ENCODE measurements at places on chromosomes 1 and 21.

DNA sequence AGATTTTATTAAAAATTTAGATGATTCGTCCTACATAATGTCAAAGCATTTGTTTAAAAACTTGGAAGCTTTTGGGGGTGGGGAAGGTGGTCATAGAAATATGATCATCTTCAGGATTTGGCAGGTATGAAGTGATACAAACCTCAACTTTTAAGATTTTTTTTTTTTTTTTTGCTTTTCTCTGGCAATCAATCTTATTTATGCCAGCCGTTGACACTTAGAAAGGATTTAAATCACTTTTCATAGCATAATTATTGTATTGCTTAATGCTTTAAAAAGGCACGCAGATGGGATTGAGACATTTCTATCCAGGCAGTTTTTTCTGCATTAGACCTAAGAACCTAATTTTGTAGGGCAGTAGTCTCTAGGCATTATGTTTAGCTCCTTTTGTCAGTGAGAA, 19.7 kb downstream of the MRPS6 start:
- DNase-seq, result no peak

DNA sequence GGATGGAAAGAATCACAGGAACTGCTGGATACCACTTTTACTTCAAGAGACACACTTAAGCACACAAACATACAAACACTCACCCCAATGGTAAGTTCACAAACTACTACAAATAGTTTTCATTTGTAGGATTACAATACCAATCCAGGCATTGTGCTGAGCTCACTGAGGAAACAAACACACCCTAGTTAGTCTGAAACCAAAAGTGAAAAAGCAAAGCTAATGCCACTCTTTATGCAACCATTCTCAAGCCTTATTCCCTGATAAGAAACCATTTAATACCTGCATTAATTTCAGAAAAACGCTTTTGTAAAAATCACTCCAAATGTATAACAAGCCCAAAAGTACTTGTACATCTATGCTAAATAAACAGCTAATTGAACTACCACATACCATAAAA, 38.3 kb downstream of the RNF115 start:
- DNase-seq, result no peak

GRCh38 chr1:45979074-45979777, 153.2 kb downstream of the PIK3R3 start:
- DNase-seq, result no peak

DNA sequence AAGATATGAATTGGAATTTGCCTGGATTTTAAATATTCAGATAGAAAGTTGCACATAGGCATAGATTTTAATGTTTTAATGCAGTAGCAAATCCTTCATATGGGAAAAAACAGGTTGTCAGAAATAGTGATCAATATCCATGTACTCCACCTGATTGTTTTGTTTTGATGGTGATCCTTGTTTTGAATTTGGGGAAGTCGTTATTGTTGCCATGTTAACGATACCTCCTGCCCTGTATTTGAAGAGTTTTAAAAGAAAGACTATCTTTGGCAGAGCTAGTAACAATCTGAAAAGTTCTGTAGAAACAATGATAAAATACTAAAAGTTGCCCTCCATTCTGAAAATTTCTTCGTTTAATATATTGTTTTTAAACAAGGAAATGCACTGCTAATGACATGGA, 1.1 kb downstream of the CEP350 start:
- DNase-seq, result no peak

- DNase-seq, result no peak
Observed at GRCh38 chr21:28725396-28725795, 267.3 kb downstream of the LTN1 start.

- DNase-seq, result no peak
Observed at GRCh38 chr1:81635816-81636215, 164.9 kb upstream of the ADGRL2 start.

- no peak for DNase-seq
Observed at GRCh38 chr1:176847052-176847451, 317.5 kb downstream of the ASTN1 start.

DNA sequence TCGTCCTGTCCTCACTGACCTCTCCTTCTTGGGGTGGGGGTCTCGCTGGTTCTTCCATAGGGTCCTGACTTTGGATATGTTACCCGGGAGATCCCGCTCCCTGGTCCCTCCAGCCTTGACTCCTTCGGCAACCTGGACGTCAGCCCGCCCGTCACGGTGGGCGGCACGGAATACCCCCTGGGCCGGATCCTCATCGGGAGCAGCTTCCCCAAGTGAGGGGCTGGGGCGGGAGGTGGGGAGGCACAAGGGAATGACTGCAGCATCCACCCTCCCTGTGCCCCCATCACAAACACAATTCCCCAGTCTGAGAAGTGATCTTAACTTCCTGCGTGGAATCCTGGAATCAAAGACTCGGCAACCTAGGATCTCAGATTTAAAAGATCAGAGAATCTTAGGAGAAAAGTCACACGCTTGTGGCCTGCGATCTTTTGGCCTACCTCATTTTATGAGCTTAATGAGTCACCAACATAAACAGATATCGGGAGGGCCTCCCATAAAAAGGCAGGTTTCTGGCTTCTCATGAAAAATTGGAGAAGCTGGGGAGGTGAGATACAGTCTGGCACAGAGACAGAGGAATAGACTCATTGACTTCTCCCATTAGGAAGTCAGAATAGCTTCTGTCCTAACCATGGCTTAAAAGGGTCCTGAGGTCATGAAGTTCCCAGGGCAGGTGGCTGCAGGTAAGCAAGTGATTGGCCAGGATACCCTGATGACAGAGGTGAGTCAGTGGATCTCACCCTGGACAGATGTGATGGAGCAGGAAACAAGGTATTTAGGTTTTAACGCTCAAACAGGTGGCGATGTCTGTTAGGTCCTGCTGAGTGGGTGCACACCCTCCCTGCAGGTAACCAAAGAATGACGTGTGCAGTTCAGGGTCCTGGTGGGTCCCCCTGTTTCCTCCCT, 15.9 kb upstream of the PADI3 start:
- DNase-seq, result no peak

GRCh38 chr1:174726167-174726879, 273.4 kb upstream of the CACYBP start:
- no peak for DNase-seq

GRCh38 chr1:73516451-73516850, 681.5 kb downstream of the LRRIQ3 start:
- no peak for DNase-seq

DNA sequence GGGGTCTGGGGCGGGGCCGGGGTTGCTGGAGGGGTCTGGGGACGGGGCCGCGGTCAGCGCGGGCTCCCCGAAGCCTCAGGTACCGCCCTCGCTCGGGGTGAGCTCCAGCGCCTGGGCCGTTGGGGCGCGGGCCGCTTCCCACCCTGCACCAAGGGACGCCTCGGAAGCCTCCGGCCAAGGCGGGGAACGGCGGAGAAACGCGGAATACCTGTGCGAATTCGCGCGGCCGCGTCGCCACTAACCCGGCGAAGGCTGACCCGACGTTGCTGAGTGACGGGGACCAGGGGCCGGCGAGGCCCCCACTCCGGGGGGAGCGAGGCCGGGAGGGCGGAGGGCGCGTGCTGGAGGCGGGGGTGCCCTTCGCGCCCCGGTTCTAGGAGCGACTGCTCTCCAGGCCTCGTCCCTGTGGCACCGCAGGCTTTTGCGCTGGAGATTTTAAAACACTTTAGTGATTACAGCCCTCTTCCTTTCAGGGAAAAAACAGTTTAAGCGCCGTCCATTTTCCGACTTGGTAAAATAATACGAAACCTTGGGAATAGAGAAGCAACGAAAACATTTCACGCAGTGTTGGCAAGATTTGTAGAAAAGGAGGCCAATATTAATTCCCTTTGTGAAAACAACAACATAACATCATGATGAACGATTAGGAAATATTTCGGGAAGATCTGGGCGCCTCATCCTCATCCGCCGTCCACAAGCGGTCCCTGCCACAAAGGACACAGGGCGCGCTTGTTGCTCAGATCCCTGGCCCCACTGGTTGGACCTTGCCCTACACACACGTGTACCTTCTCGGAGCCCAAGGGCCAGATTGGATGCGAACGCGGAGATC, 971 bp upstream of the GNG4 start:
- DNase-seq, result peak; percentile 24

GRCh38 chr1:42419126-42419821, 36.5 kb downstream of the ZMYND12 start:
- no peak for DNase-seq

GRCh38 chr21:45981151-45982091, at the start of gene COL6A1:
COL6A1 (plus strand) TSS chr21:45981770; CDS start chr21:45981851, 81 bp downstream.
- peak; percentile 63 for DNase-seq

GRCh38 chr21:28142697-28143096, 850.0 kb downstream of the LTN1 start:
- DNase-seq, result peak; percentile 1

- DNase-seq, result no peak
Observed at GRCh38 chr1:2103266-2103900, 53.2 kb downstream of the PRKCZ start.

DNA sequence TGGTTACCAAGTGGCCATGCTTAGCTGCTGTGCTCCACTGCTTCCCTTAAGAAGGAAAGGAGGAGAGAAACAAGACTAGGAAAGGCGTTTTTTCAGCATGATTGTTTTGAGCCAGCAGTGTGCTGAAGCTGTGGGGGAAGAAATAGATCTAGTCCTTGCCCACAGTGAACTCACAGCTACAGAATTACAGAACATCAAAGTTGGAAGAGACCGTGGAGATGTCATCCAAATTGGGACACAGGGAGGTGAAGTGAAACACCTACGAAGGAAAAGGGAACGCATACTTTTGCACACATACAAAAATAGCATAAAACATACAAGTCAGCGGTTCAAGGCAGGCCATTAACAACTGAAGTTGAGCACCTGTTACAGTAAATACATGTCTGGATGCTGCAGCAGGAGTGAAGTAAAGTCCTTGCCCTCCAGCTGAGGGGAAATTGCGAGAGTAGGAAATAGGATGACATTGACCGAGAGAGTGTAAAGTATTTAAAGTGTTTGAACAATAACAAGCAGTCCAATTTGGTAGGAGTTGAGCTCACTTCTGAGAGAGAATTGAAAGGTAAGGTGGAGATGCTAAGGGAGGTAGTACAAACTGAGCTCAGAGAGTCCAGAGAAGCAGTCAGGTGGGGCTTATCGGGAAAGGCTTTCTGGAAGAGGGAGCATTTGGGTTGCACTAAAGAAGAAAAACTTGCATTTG, 55.1 kb downstream of the KIRREL1 start:
- DNase-seq, result no peak

DNA sequence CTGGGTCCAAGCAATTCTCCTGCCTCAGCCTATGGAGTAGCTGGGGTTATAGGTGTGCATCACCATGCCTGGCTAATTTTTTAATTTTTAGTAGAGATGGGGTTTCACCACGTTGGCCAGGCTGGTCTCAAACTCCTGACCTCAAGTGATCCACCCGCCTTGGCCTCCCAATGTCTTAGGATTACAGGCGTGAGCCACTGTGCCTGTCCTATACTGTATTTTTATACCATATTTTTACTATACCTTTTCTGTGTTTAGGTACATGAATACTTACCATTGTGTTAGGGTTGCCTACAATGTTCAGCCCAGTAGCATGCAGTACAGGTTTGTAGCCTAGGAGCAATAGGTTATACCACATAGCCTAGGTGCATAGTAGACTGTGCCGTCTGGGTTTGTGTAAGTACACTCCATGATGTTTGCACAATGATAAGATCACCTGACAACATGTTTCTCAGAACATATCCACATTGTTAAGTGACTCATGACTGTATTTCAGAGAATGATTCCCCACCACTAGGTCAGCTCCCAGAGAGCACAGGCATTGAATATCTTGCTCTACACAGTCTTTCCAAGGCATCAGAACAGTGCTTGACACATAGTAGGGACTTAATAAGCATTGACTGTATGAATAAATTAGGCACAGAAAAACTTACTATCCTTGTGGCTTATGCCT, 6.0 kb upstream of the CITED4 start:
- no peak for DNase-seq

- DNase-seq, result no peak
Observed at GRCh38 chr1:31904339-31905092, 33.7 kb downstream of the PTP4A2 start.

GRCh38 chr1:103107741-103108375, 464 bp downstream of the COL11A1 start:
- no peak for DNase-seq

DNA sequence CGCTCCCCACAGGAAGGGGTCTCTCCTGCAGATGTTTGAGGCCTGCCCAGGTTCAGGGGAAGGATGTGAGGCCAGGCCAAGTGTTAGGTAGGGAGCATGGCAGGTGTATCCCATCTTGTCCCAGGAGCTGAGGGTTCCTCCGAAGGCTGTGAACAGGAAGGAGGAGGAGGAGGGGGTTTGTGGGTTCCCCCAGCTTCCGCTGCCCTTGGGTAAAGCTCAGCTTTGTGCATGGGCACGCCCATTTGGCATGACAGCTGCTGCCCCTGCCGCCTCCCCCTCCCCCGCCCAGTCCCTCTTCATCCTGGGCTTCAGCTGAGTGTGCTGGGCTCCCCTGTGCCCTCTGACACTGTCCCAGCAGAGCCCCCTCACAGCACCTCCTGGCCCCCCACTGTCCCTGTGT, 25.5 kb downstream of the TNFRSF8 start:
- peak; percentile 41 for DNase-seq

GRCh38 chr1:226401355-226402303, 6.3 kb downstream of the PARP1 start:
- DNase-seq, result no peak

- DNase-seq, result no peak
Observed at GRCh38 chr21:29550205-29550604, 251.5 kb downstream of the BACH1 start.

- DNase-seq, result no peak
Observed at GRCh38 chr1:239388578-239388977, 2.2 kb downstream of the CHRM3 start.

DNA sequence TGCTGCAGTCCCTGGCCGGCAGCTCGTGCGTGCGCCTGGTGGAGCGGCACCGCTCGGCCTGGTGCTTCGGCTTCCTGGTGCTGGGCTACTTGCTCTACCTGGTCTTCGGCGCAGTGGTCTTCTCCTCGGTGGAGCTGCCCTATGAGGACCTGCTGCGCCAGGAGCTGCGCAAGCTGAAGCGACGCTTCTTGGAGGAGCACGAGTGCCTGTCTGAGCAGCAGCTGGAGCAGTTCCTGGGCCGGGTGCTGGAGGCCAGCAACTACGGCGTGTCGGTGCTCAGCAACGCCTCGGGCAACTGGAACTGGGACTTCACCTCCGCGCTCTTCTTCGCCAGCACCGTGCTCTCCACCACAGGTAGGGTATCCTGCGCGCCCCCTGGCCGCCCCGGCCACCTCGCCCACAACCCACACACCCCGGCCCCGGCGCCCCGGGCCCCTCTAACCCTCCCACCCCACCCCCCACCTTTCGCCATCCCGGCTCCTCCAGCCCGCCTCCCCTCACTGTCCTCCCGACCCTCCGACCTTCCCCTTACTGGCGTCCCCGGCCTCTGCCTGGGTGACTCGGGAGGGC, 352 bp downstream of the KCNK1 start:
- DNase-seq, result peak; percentile 20
